ENCODE measurements at places on chromosomes 4 and X.

DNA sequence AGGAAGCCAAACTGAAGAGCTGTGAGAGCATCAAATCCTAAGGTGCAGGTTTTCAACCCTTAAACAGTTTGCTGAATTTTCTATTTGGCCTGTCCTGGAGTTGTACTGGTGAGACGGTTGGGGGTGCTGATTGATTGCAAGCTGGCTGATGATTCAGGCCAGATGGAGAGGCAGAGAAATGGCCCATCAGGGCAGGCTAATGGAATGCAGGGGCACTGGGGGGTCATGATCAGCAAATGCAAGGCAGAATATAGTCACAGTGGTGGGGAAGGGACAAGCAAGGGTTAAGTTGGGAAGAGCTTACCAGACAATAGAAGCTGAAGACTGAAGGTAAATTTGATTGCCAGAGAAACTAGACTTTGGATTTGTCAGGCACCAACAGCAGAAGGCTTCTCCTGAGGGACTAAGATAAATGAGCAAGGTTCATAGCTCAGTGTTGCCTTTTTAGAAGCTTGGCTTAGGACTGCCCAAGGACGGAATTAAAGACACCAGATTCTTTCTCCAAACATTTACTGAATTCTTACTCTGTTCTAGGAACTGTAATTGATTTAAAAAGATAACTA is 4.3 kb upstream of the AADAT start:
- no peak for DNase-seq

DNA sequence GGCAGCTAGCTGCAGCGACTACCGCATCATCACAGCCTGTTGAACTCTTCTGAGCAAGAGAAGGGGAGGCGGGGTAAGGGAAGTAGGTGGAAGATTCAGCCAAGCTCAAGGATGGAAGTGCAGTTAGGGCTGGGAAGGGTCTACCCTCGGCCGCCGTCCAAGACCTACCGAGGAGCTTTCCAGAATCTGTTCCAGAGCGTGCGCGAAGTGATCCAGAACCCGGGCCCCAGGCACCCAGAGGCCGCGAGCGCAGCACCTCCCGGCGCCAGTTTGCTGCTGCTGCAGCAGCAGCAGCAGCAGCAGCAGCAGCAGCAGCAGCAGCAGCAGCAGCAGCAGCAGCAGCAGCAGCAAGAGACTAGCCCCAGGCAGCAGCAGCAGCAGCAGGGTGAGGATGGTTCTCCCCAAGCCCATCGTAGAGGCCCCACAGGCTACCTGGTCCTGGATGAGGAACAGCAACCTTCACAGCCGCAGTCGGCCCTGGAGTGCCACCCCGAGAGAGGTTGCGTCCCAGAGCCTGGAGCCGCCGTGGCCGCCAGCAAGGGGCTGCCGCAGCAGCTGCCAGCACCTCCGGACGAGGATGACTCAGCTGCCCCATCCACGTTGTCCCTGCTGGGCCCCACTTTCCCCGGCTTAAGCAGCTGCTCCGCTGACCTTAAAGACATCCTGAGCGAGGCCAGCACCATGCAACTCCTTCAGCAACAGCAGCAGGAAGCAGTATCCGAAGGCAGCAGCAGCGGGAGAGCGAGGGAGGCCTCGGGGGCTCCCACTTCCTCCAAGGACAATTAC is 1.4 kb downstream of the AR start:
- DNase-seq = peak; percentile 26

DNA sequence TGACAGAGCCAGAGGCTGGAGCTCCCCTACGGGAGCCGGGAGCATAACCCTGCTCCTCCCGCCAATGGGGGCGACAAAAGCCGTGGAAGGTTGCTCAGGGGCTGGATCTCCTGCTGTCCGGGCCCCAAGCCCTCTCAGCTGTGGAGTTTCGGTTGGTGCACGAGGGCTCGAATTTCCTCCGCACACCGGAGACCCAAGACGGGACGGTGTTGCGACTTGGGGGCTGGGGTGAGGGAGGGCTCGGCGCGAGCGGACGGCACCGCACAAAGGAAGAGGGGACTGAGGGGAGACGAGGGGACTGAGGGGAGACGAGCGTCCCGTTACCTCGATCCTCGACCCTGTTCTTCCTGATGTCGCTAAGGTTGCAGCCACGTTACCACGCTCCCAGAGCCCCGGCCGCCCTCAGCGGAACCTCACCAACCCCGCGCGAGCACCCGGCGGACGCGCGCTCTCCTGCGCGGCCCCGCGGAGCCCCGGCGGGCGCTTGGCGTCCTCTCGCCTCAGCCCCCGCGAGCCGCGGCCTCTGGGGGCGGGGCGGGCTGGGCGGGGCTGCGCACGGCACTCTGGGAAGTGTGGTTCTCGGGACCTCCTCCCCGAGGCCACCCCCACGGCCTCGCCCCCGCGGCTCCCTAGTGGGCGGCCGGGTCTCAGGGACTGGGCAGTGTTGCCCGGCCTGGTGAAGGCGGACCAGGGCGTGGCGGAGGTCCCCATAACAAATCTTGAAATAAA is at the start of gene KLHL8:
TSS of gene KLHL8 (minus strand) at position 525 of the 729 bp plus-strand sequence. CDS start 25,079 bp downstream, outside the sequence.
- peak; percentile 92 for DNase-seq

GRCh38 chr4:127580300-127580699 is 52.5 kb upstream of the INTU start:
- no peak for DNase-seq

DNA sequence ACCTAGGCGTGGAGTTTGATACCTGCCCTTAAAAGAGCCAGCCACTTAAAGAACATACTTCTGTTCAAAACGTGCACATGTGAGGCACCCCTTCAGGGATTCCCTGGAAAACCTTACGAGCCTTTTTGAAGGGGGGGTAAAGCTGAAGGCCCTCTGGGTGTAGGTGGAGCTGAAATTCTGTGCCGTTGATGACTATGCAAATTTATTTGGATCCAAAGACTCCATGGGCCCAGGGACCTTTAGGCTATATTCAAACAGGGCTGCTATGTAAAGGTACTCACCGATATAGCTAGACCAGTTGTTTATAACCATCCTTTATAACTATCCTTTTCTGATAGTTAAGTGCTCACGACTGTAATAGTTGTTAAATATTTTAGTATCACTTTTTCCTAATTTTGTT is 40.3 kb upstream of the NFXL1 start:
- no peak for DNase-seq

GRCh38 chrX:11944501-11944900 is 186.5 kb downstream of the MSL3 start:
- peak; percentile 27 for DNase-seq

DNA sequence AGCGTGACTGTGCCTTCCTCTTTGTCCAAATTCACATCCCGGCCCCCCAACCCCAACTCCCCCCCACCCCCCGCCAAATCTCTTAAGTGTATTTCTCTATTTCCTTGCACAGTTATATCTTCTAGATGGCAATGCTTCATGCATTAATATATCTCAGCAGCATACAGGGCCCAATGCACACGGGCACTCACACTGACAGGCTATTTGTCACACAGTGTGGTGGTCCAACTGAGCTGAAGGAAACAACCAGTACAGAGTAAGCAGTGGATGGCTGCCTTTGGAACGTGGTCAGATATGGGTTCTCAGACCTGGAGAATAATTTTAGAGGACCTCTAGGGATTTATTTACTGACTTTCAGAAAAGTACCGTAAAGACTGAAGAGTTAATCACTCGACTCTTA is 681 bp downstream of the EXOC1 start:
- no peak for DNase-seq

GRCh38 chr4:169184236-169184635 is 86.5 kb downstream of the SH3RF1 start:
- DNase-seq = no peak

GRCh38 chrX:51608126-51608525 is 10.6 kb downstream of the CENPVL3 start:
- DNase-seq = no peak

DNA sequence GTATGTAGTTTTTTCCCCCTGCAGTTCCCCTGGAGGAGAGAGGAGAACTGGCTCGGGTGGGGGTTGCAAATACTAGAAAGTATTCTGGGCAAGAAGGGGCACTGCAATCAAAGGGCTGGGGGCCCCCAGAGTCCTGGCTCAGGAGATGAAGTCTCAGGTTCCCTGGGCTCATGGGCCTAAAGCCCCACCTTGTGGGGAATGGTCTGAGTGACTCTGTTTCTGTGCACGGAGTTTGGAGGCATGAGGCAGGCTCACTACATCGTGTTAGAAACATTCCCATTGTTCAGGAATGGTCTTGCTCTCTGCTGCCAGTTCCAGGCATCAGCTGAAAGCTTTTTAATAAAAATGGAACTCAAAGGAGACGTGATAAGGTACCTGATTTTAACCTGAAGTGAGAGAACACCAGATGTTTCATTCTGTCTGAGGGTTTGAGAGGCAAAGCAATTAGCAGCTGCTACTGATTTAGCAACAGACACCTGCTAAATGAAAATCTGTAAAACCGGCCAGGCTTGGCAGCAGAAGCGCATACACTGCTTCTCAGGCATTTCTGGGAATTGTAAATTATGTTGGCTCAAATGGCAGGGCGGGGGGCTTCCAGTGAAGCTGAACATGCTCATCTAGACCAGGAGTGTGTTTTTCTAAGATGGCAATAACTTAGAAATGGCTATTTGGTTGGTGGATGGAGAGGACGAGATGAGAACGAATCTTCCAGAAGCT is 122.7 kb downstream of the TMEM164 start:
- DNase-seq = no peak

DNA sequence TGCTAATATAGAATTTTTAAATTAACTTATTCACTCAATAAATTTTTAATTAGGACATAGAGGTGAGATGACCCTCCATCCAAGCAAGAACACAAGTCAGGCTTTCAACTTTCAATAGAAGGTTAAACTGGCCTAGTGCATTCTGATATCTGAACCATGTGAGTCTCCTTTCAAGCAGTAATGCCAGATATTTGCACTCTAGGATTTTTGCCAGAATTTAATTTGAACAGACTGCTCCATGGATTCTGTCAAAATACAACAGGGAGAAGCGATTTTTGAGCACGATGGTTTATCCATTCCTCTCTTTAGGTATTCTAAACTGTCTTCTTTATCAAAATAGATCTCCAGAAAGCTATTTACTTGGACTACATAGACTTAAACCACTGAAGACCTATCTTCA is 72.0 kb upstream of the DCLK2 start:
- no peak for DNase-seq

DNA sequence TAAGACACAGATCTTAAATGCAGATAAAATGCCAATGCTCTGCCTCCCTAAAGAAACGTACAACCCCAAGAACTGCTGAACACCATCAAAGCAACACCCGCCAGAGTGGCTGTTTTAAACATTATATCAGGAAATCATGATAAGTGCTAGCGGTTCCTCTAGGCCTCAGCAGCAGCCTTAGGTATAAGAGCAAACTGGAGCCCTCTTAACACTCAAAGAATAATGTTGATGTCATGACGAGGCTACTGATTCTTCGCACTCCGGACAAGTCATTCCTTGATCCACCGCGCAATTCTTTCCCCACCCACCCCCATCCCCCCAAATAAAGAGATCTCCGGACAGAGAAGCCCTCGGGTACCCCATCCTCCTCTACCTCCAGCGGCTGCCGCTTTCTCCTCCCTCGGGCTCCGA is 507 bp downstream of the LIN54 start:
- no peak for DNase-seq

DNA sequence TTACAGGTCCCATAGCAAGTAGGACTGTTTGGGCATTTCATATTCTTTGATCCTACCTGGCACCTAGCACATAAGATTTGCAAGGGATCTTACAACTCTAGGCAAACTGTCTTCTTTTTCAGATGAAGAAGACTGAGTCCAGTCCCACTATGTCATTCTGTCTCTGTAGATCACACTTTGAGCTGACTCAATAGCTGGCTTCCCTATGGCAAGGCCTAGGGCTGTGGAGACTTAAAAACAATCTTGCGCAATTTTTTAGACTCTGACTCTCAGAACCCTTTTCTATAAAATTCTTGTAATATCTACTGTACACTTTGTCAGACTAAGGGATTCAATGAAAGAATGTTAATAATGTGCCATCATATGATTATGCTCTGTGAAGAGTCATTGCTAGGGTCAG is 26.7 kb downstream of the OTC start:
- no peak for DNase-seq

GRCh38 chr4:189202869-189203271 is 737.8 kb upstream of the FRG1 start:
- peak; percentile 20 for DNase-seq

DNA sequence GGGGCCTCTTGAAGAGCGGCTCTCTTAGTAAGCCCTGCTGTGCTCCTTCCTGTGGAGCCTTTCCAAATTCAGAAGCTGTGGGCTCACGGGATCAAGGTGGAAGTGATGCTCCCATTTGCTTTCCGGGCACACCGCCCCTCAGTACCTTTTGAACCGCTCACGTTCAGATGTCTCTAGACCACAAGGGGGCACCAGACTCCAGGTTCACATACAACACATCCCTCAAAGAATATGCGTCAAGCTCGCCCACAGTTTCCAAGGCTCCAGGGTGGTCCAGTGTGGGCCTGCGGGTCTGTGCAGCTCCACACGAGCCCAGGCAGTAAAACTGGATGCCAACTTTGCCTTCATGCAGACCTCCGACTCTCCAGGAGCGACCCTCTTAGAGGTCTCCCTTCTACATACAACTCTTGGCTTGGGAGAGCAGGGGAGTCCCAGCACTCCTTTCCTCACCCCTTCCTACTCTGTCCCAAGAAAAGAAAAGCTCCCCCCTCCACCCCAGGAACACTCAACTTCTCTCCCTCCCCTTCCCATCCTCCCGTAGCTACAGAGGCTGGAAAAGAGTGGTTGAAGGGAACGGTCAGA is 11.0 kb downstream of the SUPT20HL1 start:
- peak; percentile 83 for DNase-seq

All from kidney (tissue), 22 donors.